Activated naive CD8-positive, alpha-beta T cell treated with anti-CD3 and anti-CD28 coated beads, Interleukin-2, amount 10 ng/mL, durations not matched to agents 7 days and 5 days (primary cell): ENCODE measurements at places on chromosomes 2 and 18. TPM values are rescaled to one million over a fixed set of nuclear protein-coding genes. Genes with fewer than 3 reads are reported as not detected.

GRCh38 chr2:141824790-141825189 lies 306.0 kb downstream of the LRP1B start:
- no peak for DNase-seq
- H3K27ac ChIP-seq, result no peak overlapping the region
- no peak overlapping the region for H3K4me3 ChIP-seq
- H3K27me3 ChIP-seq, result no peaks in the 10 kb centered on the region
- no peaks in the 10 kb centered on the region for H3K4me1 ChIP-seq

GRCh38 chr2:60513996-60514395 lies 39.5 kb downstream of the BCL11A start:
- no peaks in the 10 kb centered on the region for H3K36me3 ChIP-seq
- no peak overlapping the region for H3K4me3 ChIP-seq
- peaks cover 7% of the 10 kb centered on the region for H3K4me1 ChIP-seq
- peaks cover 30% of the 10 kb centered on the region for H3K27me3 ChIP-seq
- no peak overlapping the region for H3K27ac ChIP-seq

GRCh38 chr2:1234731-1235308 lies 178.4 kb upstream of the TPO start:
- no peak for DNase-seq
- H3K27ac ChIP-seq, result no peak overlapping the region
- H3K4me3 ChIP-seq, result no peak overlapping the region
- H3K4me1 ChIP-seq, result no peaks in the 10 kb centered on the region

DNA sequence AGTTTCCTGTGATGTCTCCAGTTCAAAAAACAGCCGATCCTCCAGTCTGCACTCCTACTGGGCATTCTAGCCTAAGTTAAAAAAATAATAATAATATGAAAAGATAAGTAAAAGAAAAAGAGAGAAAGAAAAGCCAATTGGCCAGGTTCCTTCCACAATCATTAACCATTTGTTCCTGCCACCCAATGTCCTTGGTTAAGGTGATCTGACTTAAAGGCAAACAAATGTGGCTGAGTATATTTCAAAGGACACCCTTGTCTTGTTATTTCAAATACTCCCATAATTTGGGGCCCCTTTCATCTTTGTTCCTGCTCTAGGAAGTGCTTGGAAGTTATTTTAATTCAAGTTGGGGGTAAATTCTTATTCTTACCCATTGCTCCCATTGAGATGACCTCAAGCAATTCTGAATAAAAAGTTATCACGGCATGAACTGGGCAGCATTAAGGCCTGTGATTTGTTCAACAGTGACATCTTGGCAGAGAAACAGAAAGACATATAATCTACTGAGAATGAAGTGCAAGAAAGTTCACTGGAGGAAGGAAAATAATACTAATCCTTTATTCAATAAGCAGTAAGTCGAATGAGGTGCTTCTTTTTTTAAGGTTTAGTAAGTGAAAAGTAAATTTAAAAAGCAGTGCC lies 1054.5 kb upstream of the FANCL start:
- H3K4me1 ChIP-seq, result no peaks in the 10 kb centered on the region
- H3K4me3 ChIP-seq, result no peak overlapping the region
- H3K36me3 ChIP-seq, result no peaks in the 10 kb centered on the region
- peaks cover 4% of the 10 kb centered on the region for H3K27me3 ChIP-seq
- no peak for DNase-seq
- H3K27ac ChIP-seq, result no peak overlapping the region

GRCh38 chr2:42754021-42754775 lies 9.7 kb downstream of the OXER1 start:
- no peaks in the 10 kb centered on the region for H3K27me3 ChIP-seq
- no peak overlapping the region for H3K27ac ChIP-seq
- no peak overlapping the region for H3K4me3 ChIP-seq
- DNase-seq, result no peak
- no peaks in the 10 kb centered on the region for H3K36me3 ChIP-seq

DNA sequence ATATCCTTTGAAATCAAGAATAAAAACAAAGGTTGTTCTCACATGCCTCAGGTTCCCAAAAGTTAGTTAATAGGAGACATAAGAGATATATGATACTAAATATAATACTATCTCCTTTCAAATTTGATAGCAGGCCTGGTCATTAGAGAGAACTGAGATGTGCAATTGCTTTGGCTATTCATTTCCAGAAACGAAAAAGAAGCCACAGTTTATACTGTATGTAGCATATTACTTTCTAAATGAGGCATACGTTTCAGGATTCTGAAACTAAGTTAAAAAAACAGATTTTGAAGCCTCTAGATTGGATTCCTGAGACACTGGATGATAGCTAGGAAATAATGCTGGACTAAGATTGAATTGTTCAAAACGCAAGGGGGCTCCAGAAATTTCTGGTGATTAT lies 7.1 kb downstream of the PPP1R1C start:
- H3K36me3 ChIP-seq, result no peaks in the 10 kb centered on the region
- DNase-seq, result no peak
- H3K27ac ChIP-seq, result no peak overlapping the region
- H3K4me3 ChIP-seq, result no peak overlapping the region
- H3K27me3 ChIP-seq, result peaks cover 3% of the 10 kb centered on the region

- H3K4me3 ChIP-seq, result no peak overlapping the region
- peaks cover 3% of the 10 kb centered on the region for H3K4me1 ChIP-seq
- no peaks in the 10 kb centered on the region for H3K36me3 ChIP-seq
- no peak overlapping the region for H3K27ac ChIP-seq
- DNase-seq, result no peak
These were observed 156.9 kb downstream of the LAMA3 start for GRCh38 chr18:23845988-23846630.

DNA sequence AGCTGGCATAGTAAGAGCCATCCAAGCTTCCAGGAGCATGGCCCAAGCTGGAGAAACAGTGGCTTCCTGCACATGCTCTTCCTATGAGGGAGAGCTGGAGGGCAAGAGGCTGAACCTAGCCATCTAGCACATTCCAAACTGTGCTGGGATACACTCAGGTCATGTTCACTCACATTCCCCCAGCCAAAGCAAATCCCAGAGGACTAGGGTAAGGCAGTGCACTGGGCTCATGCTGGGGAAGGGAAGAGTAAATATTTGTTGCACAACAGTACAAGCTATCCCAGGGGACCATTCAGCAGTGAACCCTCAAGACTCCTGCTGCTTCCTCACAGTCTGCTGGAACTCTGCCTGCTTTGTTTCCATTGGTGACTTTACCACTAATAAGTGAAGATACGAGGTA lies 20.7 kb upstream of the GYPC start:
- no peaks in the 10 kb centered on the region for H3K36me3 ChIP-seq
- H3K27ac ChIP-seq, result no peak overlapping the region
- peaks cover 15% of the 10 kb centered on the region for H3K27me3 ChIP-seq
- no peak overlapping the region for H3K4me3 ChIP-seq
- H3K4me1 ChIP-seq, result peaks cover 3% of the 10 kb centered on the region
- DNase-seq, result no peak

DNA sequence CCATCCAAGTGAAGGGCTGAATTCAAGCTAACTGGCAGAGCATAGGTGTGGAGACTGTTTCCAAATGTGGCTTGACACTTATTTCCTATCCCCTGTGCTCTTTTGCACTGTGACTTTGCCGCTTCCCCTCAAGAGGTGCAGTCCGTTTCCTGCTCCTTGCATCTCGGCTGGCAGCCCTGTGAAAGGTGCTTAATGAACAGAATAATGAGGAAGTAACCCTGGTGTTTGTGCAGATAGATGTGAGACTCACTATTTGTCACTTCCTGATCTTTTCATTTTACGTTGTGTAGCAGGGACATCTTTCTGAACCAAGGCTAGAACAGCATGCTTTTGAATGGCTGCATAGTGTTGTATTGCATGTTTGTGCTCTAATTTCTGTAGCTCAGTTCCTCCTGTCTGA lies 60.8 kb downstream of the CEP192 start:
- H3K27me3 ChIP-seq, result no peaks in the 10 kb centered on the region
- H3K4me1 ChIP-seq, result peaks cover 11% of the 10 kb centered on the region
- no peak for DNase-seq
- peaks cover 53% of the 10 kb centered on the region for H3K36me3 ChIP-seq
- peak overlapping the region; percentile 42 for H3K27ac ChIP-seq

DNA sequence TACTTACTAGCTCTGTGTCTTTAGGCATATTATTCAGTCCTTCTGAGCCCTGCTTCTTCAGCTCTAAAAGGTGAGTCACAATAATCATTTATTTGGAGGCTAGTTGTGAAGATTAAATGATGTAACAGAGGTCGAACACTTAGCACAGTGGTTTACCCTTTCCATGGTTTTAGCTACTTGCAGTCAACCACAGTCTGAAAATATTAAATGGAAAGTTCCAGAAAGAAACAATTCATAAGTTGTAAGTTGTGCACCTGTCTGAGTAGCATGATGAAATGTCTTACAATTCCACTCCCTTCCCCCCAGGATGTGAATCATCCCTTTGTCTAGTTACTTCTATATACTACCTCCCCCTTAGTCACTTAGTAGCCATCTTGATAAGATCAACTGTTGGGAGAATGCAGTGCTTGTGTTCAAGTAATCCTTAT lies 217.6 kb upstream of the THUMPD2 start:
- no peak for DNase-seq
- H3K27ac ChIP-seq, result no peak overlapping the region
- no peak overlapping the region for H3K4me3 ChIP-seq
- H3K4me1 ChIP-seq, result peaks cover 1% of the 10 kb centered on the region
- H3K27me3 ChIP-seq, result no peaks in the 10 kb centered on the region
- H3K36me3 ChIP-seq, result no peaks in the 10 kb centered on the region

DNA sequence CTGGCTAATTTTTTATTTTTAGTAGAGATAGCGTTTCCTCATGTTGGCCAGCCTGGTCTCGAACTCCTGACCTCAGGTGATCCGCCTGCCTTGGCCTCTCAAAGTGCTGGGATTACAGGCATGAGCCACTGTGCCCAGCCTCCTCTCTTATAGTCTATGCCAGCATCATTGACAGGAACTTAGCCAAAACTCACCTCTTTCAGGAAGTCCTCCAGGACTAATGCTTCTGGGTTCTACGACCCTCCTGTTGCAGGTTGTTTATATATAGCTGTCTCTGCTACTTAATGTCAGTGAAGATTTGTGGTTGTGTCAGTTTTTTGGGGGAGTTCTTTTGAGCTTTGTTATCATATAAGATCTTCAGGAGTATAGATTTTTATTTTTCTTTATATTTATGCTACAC lies 112.1 kb upstream of the CDC42EP3 start:
- H3K27me3 ChIP-seq, result no peaks in the 10 kb centered on the region
- no peak overlapping the region for H3K27ac ChIP-seq
- no peak for DNase-seq
- no peak overlapping the region for H3K4me3 ChIP-seq

DNA sequence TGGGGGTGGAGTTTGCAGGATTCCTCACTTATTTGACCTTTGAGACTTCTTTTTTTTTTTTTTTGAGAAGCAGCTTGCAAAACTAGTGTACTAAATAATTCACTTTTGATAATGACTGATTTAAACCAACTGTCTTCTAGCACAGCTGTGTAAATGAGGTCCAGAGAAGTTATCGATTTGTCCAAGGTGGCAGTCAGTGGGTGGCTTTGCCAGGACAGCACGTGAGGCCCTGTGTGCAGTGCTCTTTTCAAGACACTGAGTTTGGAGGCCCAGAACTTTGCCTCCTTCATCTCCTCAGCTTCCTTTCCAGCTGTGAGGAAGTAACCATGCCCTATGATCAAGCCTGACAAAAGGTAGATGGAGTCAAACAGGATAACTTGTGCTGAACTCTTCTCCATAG lies 92.9 kb upstream of the LCLAT1 start:
- H3K36me3 ChIP-seq, result no peaks in the 10 kb centered on the region
- no peaks in the 10 kb centered on the region for H3K4me1 ChIP-seq
- H3K4me3 ChIP-seq, result no peak overlapping the region
- no peaks in the 10 kb centered on the region for H3K27me3 ChIP-seq

Gene HJURP
- total RNA-seq, result 109 TPM

Gene KYNU
- 0.14 TPM for total RNA-seq

Gene GBX2
- total RNA-seq, result not detected

Gene MAP2
- not detected for total RNA-seq

Gene MAP3K19
- total RNA-seq, result not detected
